ENCODE measurements at places on chromosomes 6 and 20.
A peak's percentile ranks its signal among the peaks of the same experiment; 100 is the strongest.

DNA sequence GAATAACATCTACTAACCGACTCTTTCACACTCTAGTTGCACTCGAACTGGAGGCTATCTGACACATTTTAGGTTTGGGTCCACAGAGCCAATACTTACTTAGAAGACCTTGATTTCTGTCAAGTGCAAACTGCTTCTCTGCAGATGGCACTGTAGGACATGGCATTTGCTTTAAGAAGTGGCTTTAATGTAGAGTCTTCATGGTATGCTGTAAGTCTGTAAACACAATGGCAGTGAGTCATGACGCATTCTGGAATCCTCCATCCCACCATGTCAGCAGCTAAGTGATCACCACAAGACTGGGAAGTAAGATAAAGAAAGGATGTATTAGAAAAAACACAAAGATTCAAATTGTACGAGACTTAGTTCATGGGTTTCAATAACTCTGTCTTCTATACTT, 377.0 kb upstream of the NOX3 start:
- no peak for DNase-seq

DNA sequence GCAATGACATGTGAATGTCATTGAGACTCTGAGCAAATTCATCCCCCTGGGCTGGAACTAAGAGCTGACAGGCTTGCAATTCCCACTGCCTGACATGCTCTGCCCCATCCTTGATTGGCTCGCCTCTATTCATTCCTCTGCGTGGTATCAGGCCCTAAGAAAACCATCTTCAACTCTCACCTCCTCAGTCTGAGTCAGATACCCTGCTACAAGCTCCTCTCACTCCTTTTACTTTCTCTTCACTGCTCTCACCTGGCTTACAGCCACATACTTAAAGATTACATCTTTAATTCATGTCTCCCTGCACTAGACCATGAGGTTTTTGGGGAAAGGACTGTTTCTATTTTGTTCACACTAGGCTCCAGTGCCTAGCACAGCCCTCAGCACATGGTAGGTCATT, 131.6 kb downstream of the KIF6 start:
- no peak for DNase-seq

DNA sequence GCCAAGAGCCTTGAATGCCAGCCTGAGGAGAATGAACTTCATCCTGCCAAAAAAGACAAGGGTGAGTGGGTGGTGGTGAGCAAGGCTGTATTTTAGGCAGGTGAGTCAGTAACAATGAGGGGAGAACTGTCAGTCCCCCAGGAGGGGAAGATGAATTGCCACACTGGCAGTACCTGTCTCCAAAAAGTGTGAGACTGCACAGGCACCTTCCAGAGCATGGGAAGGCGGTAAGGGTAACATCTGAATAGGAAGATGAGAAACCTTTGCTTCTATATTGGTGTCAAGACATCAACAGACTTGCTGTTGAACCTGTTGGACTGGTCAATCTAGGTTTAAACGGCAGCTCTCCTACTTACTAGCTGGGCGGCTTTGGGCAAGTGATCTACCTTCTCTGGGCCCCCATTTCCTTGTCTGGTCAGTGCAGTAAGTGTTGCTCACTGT, 30.9 kb downstream of the STK35 start:
- DNase-seq: no peak

DNA sequence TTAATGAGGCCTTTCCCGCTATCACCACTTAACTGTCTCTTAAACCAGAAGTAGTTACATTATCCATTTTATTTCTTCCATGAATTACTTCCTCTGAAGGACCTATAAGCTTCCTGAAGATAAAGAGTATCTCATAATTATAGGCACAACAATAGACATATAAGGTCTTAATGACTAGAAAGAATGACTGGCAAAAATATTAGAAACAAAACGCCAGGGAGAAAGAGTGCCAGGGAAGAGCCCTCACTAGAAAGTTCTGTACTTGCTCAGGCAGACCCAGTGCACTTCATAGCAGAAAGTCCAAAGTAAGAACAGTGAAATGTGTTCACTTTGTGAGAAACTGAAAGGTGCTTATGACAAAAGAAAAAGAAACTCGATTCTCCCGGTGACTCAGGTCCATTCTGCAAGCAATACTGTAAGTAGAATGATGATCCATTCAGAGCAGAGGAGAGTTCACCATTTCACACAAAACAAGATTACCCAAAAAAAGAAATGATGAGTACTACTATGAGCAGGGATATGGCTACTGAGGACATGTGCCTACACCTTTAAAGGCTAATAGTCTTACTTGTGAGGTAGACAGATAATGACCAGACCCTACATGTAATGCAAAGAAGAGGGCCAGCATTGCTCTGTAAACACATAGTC, 5.5 kb downstream of the ZNF334 start:
- no peak for DNase-seq

- DNase-seq: no peak
Measured at GRCh38 chr6:137341681-137342195, 122.6 kb upstream of the IFNGR1 start.

GRCh38 chr6:135228486-135228885, 47.4 kb downstream of the MYB start:
- no peak for DNase-seq

DNA sequence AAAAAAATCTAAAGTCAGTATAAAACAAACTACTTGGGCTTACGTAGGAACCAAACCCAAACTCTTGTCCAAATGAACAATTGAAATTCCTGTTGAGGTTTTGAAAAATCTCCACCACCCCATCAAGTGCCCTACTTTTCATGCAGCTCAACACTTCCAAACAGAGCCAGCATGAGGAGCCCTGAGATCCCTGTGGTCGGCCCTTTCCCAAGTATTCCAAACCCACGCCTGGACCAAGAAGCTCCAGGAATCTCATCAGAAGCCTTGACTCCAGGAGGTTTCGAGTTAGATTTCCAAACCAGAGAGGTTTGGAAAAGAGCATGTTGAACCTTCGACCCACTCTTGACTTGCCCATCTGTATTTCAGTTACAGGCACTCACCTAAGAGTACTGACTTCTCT, 179.3 kb downstream of the MTFR2 start:
- no peak for DNase-seq

DNA sequence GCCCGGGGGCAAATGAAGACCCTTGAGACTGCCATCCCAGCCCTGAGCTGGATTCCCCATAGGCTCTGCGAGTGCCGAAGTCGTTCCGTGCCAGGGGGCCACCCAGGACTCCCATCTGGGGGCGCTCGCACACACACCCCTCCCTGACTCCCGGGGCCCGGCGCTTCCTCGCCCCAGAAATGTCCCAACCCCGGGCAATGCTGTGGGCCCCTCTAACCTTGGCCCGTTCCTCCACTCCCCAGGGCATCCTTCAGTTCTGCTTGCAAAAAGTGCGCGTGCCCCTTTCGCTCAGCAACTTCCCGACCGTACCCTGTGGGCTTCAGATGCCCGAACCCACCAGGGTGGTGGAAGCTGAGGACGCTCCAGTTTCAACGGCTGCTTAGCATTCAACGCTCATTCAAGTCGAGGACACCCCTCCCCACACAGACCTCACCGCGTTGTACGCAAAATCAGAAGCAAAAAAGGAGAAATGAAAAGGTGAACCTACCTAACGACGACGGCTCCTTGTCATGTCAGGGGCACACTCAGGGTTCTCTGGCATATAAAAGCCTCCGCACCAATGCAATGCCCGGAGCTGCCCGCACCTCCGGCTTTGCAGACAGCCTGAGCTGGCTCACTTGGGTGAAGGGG, 25.3 kb downstream of the RIPOR2 start:
- no peak for DNase-seq

GRCh38 chr6:169975286-169975685, 223.9 kb downstream of the ERMARD start:
- no peak for DNase-seq

GRCh38 chr6:26158581-26159356, 71.5 kb downstream of the HFE start:
- DNase-seq: no peak

GRCh38 chr6:63685446-63686379, 50.1 kb downstream of the PHF3 start:
- no peak for DNase-seq

- no peak for DNase-seq
Measured at GRCh38 chr6:11585426-11586016, 48.0 kb downstream of the TMEM170B start.

GRCh38 chr6:390914-391558, 516 bp upstream of the IRF4 start:
- no peak for DNase-seq

DNA sequence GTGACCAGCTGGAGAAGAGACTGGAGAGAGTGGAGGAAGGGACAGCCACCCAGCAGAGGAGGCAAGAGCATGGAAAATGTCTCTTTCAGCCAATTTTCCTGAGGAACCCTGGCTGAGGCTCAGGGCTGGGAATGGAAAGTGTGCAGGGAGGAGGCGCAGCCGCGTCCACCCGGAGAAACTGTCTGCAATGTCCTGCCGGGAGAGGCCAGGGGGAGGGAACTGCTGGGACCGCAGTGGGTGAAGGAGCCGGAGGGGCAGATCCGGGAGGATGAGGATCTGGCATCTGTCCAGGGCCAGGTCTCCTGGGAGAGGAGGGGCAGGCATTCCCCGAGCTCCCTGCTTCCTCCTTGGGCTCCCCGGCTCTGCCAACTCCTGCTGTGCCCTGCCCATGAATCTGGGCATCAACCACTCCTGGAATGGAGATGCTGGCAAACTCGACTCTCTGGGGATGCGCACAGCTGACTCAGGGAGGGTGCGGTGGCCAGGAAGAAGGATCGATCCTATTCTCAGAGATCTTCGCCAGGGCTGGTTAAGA, 17.4 kb upstream of the HM13 start:
- DNase-seq: peak; percentile 82

Measured in GOT3 (cell line).